ENCODE measurements at places on chromosomes 12 and 14. TPM values are rescaled to one million over a fixed set of nuclear protein-coding genes. Genes with fewer than 3 reads are reported as not detected.
A peak's percentile ranks its signal among the peaks of the same experiment; 100 is the strongest.

DNA sequence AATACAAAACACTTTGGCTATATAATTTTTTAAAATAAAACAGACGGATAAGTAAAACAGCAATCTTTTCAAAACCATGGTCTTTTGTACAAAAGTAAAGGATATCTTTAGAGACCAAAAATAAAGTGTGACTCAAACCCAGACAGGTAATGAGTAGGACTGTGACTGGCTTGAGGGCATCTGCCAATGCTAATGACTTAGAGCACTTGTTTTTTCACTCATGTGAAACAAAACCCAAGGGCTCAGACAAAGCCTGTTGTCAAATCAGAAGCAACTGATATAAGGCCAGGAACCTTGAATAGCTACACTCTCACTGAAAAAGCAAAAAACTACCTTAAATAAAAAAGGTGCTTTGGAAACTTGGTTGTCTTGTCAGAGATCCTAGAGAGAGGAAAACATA lies 357.4 kb downstream of the TMEM117 start:
- no peak for DNase-seq

DNA sequence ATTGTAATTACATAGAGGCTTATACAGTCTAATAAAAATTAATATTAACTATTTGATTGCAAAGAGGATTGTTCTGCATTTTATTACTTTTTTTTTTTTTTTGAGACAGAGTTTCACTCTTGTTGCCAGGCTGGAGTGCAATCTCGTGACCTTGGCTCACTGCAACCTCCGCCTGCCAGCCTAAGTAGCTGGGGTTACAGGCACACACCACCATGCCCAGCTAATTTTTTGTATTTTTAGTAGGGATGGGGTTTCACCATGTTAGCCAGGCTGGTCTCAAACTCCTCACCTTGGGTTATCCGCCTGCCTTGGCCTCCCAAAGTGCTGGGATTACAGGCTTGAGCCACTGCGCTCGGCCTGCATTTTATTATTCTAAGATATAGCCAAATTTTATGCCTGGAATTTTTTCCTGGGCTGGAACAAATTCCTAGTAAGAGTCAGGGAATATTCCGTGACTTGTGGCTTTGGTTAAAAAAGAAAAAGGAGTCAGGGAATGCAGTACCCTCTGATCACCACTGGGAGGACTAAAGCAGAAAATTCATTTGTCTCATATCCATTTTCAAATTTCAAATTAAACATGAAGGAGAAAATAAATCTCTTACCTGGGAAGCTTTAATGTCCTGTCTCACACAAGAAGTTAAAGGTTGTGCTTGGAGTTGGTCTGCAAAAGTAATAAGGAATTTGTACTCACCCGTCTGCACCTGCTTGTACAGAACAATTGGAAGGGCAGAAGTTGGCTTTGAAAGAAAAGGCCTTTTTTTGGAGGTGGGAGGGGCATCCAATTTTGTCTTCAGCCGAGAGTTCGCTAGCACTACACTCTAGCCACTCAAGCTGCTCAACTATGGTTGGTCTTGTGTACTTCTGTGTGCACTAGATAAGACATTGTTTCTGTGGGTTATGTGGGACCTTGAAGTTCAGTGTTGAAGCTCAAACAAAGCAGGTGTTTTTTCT lies 8.7 kb downstream of the MARK3 start:
- DNase-seq: peak; percentile 56

RNU4-1 gene
- total RNA-seq: under 0.01 TPM

DNA sequence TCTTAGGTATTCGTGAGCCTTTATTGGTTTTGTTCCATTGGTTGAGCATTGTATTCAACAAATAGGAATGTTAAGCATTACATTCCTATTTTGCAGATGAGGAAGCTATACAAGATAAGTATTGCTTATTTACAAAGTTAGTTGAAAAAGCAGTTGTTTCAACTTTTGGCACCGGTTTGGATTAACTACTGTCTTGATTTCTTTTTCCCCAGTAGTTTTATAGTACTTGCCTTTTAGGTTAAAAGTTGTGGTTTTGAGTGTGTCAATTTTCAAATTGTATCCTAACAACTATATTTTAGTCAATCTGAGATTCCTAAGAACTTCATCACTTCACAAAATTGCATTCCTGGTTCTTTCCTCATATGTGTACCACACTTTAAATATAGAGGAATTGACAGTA lies 23.8 kb upstream of the MBIP start:
- no peak for DNase-seq

DNA sequence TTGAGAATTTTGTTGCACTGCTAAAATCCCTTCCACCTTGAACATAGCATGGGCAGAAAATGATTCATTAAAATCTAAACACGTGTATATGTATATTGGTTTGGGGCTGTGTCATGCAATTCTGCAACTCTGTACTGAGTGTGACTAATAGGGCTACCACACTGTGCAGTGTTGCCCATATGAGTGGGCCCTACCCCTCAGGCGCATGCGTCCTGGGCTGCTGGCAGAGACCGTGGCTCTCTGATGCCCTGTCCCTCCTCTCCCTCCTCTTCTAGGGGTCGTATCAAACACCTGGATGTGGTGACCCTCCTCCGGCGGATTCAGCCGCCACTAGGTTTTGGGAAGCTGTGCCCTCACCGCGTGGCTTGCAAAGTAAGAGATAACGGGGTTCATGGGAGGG lies 128.4 kb upstream of the FKBP4 start:
- no peak for DNase-seq

RNF34 gene
- total RNA-seq: 41.6 TPM

DNA sequence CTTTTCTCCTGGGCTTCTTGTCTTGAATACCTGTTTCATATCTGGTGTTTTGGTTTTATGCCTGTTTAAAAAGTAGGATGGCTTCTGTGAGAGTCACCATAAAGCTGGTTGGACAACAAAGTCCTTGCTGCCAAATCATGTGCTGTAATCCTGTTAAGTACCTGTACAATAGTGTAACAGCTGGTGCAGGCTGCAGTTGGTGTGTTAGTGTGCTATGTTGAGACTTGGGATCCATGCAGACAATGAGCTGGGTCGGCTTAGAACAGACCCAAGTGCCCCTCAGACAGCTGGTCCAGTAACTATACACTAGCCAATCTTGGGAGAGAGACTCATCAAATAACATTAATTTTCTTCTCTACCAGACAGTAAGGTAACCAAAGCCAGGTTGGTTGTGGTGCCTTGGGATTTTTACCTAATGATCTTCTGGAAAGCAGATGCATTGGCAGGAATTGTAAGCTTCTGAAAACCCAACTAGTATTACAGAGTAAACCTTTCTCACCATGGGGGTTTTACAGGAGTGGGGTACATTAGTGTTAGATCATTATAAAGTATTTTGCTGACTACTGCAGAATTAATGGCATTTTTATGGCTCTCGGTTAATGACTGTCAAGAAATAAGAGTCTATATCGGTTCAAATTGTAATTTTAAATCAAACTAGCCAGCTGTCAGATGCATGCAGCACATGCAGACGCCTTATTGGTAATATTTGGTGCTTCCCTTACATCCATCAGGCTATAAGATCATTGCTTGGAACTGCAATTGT lies 231.2 kb downstream of the PDZRN4 start:
- no peak for DNase-seq

All from gastrocnemius medialis (tissue), 4 donors.